Progenitor cell of endocrine pancreas (in vitro differentiated cells): ENCODE measurements at places on chromosomes 1 and 21. TPM values are rescaled to one million over a fixed set of nuclear protein-coding genes. Genes with fewer than 3 reads are reported as not detected.

DNA sequence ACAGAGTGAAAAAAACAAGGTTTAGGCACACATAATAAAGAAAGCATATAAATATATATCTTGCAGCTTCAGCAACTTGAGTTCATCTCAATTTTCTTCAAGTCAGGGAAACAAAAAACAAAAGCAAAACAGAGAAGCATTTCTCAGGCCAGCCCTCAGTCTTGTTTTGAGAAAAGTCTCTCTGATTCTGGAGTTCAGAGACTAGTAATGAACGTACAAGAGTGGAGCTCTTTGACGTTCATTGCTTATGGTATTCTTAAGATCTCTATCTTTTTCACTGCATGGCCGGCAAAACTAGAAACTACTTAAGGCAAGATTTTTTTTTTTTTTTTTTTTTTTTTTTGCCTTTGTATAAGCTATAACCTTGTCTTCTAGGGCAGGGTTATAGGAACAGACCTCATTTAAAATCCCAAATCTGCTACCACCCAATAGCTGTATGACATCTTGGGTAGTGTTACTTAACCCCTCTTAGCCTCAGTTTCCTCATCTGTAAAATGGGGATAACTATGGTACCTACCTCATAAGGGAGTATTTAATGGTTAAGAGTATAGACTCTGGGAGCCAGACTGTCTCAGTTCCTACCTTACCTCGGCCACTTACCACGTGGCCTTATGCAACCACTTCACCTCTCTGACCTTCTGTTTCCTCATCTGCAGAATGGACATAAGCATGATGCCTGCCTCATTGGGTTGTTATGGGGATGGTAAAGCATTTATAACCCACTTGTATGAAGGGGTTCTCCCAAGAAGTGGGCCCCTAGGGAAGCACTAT lies 33.6 kb downstream of the LMO4 start:
- no peak overlapping the region for H3K27ac ChIP-seq
- no peaks in the 10 kb centered on the region for H3K27me3 ChIP-seq
- peaks cover 7% of the 10 kb centered on the region for H3K4me1 ChIP-seq
- peaks cover 1% of the 10 kb centered on the region for H3K36me3 ChIP-seq
- DNase-seq, result no peak
- no peak overlapping the region for H3K4me3 ChIP-seq

- no peak overlapping the region for H3K27ac ChIP-seq
- no peaks in the 10 kb centered on the region for H3K4me1 ChIP-seq
- no peaks in the 10 kb centered on the region for H3K36me3 ChIP-seq
- H3K27me3 ChIP-seq, result peaks cover 56% of the 10 kb centered on the region
- no peak for DNase-seq
These were observed 23.3 kb upstream of the CDK18 start for GRCh38 chr1:205481218-205481617.

DNA sequence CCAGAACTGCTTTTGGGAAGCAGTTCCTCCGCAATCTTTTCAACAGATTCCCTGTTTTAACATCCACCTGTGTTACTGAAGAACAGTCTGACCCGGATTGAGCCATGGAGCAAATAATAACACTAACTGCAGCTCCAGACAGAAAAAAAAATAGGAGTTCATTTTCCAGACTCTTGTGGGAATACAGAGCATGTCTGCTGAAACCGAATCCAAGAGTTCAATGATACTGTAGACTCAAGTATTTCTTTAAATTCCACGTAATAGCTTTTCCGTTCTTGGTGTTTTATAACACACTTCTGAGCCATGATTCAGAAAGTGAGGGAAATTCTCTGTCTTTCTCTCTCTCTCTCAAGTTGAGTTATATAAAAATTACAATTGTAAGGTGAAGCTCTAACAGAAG lies 60.6 kb downstream of the DDAH1 start:
- H3K36me3 ChIP-seq, result no peaks in the 10 kb centered on the region
- no peak overlapping the region for H3K4me3 ChIP-seq
- no peaks in the 10 kb centered on the region for H3K27me3 ChIP-seq
- H3K4me1 ChIP-seq, result peaks cover 6% of the 10 kb centered on the region
- DNase-seq, result no peak
- H3K27ac ChIP-seq, result no peak overlapping the region

DNA sequence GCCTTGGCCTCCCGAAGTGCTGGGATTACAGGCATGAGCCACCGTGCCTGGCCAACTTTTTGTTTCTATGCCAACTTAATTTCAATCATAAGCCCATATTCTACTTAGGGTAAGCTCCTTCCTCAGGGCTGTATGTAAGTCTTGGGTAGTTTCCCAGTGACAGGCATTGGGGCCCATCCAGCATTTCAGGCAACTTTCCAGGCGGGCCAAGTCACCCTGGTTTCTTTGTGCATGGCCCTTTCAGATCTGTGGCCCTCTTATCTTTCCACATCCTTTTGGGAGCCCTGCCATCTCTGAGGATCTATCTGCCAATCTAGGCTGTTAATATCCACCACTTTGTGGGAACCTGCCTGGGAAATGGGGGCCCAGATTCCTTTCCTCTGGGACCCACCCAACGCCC lies 58.7 kb downstream of the TNN start:
- no peaks in the 10 kb centered on the region for H3K36me3 ChIP-seq
- H3K27ac ChIP-seq, result no peak overlapping the region
- no peak for DNase-seq
- no peak overlapping the region for H3K4me3 ChIP-seq
- H3K27me3 ChIP-seq, result no peaks in the 10 kb centered on the region
- peaks cover 2% of the 10 kb centered on the region for H3K4me1 ChIP-seq

DNA sequence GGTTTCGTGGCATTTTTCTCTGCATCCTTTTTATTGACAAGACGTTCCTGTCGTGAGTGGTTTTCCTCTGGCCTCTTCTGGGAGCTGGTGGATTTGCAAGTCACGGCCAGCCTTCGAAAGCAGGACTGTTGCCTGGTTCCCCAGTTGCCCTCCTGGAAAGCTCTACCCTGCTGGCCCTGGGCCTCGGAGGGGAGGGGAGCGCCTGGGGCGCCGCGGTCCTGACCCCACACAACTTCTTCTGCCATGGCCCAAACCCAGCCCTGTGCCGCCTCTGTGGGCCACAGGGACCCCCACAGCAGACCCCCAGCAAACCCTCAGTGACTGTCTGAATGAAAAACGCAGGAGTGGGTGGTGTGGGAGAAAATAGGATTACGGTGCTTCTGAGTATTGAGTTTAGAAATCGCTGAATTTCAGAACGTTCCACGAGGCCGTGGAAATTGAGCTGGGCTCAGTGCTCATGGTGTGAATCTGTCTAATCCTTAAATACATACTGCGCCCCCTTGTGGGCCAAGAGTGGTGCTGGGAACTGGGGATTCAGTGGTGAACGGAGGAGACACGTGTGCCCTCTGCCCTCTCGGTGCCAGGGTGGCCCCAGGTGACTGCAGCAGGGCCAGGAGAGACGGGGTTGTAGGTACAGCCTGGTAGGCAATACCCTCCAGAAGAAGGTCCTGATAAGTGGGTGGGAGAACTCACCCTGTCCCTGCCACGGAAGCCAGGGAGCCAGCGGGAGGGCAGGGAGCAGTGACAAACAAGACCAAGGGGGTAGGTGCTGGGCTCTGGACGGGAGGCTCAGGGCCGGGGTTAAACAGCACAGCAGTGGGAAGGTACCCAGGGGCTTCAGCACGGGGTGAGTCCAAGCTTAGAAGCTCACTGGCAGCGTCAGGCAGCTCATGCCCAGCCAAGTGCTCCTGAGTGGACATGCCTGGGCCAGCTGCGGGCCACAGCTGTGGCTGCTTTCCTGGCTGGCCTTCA lies 101.2 kb upstream of the COL6A1 start:
- H3K4me3 ChIP-seq, result no peak overlapping the region
- H3K27me3 ChIP-seq, result peaks cover 21% of the 10 kb centered on the region
- no peak overlapping the region for H3K27ac ChIP-seq
- no peaks in the 10 kb centered on the region for H3K36me3 ChIP-seq
- no peaks in the 10 kb centered on the region for H3K4me1 ChIP-seq

GRCh38 chr1:206679738-206680211 lies 4.9 kb upstream of the MAPKAPK2 start:
- no peak for DNase-seq
- no peaks in the 10 kb centered on the region for H3K4me1 ChIP-seq

DNA sequence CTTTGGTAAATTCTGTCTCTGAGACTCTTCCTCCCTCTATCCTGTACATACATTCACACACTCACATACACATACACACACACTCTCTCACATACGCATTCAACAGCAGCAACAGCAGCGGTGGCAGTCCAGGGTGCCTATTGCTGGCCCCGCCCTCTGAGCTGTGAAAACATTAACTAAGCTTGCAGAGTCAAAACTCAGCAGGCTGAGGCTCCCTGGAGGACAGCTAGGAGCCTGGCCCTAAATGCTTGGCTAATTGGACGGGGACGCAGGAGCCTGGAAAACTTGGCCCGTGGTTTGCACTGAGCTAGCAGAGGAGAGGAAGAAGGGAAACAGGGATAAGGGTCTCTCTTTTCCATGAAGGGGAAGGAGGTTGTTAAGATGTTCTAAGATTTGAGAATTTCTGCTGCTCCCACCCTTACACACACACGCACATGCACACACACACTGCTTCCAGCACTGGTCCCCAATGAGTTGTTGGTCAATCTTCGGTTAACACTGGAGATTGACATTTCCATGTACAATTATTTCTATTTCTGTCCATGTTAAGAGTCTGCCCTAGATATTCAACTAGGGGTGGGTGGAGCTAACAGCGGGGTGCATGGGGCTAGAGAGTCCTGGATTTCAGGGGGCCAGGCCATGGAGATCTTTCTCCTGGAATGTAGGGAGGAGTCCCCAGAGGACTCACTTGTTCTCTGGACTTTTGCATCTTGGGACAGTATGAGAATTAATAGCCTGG lies 94.2 kb downstream of the PLXNA2 start:
- peaks cover 12% of the 10 kb centered on the region for H3K4me1 ChIP-seq
- H3K4me3 ChIP-seq, result no peak overlapping the region
- no peaks in the 10 kb centered on the region for H3K36me3 ChIP-seq

DNA sequence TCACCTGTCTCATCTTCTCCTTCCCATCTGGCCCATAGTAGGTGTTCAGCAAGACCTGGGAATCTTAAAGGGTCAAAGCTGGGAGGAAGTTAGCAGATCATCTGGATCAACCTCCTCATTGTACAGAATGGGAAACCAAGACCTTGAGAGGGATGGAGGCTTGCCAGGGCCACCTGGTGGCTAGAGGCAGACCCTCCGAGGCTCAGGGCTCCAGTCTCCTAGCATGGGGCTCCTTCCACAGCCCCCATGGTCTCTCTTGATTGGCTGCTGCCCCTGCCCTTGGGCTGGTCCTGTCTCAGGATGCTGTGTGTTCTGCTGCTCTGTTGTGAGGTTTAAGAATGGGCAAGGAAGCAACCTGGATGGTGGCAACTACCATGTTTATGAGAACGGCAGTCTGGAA lies 68.7 kb upstream of the CNTN2 start:
- peaks cover 13% of the 10 kb centered on the region for H3K27me3 ChIP-seq
- no peak overlapping the region for H3K27ac ChIP-seq
- H3K36me3 ChIP-seq, result no peaks in the 10 kb centered on the region
- no peak for DNase-seq

DNA sequence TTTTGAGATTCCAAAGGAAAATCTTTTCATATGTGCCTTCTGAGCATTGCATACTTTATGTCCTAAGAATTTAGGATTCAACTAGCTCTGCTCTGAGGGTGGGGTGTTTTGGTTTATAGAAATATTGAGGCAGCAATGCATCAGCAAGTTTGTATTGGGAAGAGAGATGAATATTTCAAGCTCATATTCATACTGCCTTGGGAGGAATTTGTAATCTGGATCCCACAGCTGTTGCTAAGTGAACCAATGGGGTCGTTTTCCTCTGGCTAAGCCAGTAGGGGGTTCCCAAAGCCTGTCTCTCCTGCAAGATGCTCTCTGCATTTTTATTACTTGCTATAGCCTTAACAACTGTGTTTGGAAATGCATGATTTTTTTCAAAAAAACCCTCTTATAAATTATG lies 130.6 kb downstream of the SNX7 start:
- H3K27ac ChIP-seq, result no peak overlapping the region
- H3K36me3 ChIP-seq, result no peaks in the 10 kb centered on the region
- H3K4me1 ChIP-seq, result peaks cover 3% of the 10 kb centered on the region
- no peak for DNase-seq
- no peaks in the 10 kb centered on the region for H3K27me3 ChIP-seq

GRCh38 chr1:96048572-96049212 lies 672.9 kb upstream of the PTBP2 start:
- H3K27ac ChIP-seq, result no peak overlapping the region
- H3K36me3 ChIP-seq, result no peaks in the 10 kb centered on the region
- H3K4me3 ChIP-seq, result no peak overlapping the region
- H3K27me3 ChIP-seq, result no peaks in the 10 kb centered on the region
- DNase-seq, result no peak

- no peak overlapping the region for H3K27ac ChIP-seq
- DNase-seq, result no peak
- H3K4me3 ChIP-seq, result no peak overlapping the region
- no peaks in the 10 kb centered on the region for H3K27me3 ChIP-seq
- no peaks in the 10 kb centered on the region for H3K4me1 ChIP-seq
- no peaks in the 10 kb centered on the region for H3K36me3 ChIP-seq
These were observed 486.7 kb downstream of the SMYD3 start for GRCh38 chr1:246020211-246020954.

DNA sequence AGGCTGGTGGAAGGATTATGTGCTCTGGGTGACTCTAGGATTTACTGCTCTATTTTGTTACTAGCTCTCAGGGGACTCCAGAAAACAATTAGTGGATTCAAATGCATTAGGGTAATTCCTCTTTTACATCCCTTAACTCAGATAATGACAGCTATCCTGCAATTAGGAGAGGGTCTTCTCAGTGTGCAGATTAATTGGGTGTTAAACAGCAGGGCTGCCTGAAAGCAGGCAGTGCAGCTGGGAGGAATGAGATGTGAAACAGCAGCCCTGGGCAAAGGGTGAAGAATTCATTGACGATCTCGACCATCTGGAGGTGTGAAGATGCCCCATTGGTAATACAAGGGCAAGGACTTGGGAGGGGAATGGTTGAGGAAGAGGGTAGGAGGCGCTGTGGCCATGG lies 66.1 kb downstream of the HTR6 start:
- no peak for DNase-seq
- H3K4me3 ChIP-seq, result no peak overlapping the region
- peaks cover 6% of the 10 kb centered on the region for H3K36me3 ChIP-seq
- H3K27me3 ChIP-seq, result no peaks in the 10 kb centered on the region

DNA sequence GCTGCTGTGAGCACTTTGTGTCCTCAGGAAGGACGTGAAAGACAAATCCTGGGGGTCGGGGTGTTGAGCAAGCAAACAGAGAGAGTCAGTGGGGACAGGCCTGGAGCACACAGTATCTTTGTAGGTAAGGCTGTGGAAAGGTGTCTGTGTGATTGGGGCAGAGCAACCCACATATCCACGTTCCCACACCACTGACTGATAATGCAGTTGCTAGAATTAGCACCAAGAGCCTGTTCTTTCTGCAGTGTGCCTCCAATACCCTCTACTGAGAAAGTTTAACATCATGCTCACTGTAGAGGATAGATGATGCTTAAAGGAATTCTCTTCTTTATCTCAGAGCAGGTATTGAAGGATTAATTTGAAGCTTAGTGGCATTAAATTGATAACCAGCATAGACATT lies 161.1 kb downstream of the PIK3R3 start:
- no peak overlapping the region for H3K4me3 ChIP-seq
- no peaks in the 10 kb centered on the region for H3K4me1 ChIP-seq
- no peaks in the 10 kb centered on the region for H3K27me3 ChIP-seq
- no peak for DNase-seq
- peaks cover 7% of the 10 kb centered on the region for H3K36me3 ChIP-seq

- peaks cover 28% of the 10 kb centered on the region for H3K36me3 ChIP-seq
- H3K4me1 ChIP-seq, result peaks cover 19% of the 10 kb centered on the region
- H3K27me3 ChIP-seq, result no peaks in the 10 kb centered on the region
- H3K4me3 ChIP-seq, result no peak overlapping the region
- no peak overlapping the region for H3K27ac ChIP-seq
These were observed 48.7 kb upstream of the KIF1B start for GRCh38 chr1:10161541-10162290.

KCNJ9 gene
- not detected in 2 replicates for total RNA-seq

TSNAX gene
- total RNA-seq, result 33.2 and 35.6 TPM in 2 replicates

CSMD2 gene
- 0.11 and 0.38 TPM in 2 replicates for total RNA-seq

OVAAL gene
- total RNA-seq, result not detected in 2 replicates
